ENCODE measurements at places on chromosomes 6 and 20.

GRCh38 chr20:25044660-25045342, 13.1 kb downstream of the ACSS1 start:
- DNase-seq, result no peak

DNA sequence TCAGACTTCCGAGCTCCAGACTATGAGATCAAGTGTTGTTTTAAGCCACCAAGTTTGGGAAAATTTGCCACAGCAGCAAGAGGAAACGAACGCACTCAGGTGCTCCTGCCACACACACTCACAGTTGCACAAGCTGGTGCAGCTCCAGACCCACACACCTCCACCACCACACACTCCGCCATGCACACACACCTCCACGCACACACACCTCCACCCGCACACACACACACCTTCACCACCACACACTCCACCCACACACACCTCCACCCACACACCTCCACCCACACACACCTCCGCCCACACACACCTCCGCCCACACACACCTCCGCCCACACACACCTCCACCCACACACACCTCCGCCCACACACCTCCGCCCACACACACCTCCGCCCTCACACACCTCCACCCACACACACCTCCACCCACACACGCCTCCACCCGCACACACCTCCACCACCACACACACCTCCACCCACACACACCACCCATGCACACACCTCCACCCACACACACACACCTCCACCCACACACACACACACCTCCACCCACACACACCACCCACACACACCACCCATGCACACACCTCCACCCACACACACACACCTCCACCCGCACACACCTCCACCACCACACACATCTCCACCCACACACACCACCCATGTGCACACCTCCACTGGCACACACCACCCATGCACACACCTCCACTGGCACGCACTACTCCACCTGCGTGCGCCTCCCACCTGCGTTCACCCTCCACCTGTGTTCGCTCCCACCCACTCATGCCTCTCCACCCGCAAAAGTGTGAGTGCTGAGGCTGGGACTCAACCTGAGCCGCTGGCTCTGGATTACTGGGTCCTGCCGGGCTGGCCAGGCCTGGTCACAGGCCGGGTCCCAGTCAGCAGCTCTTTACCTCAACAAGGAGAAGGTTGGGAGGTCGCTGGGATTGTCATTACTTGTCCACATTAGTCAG, 175.6 kb downstream of the BMP7 start:
- DNase-seq, result no peak

DNA sequence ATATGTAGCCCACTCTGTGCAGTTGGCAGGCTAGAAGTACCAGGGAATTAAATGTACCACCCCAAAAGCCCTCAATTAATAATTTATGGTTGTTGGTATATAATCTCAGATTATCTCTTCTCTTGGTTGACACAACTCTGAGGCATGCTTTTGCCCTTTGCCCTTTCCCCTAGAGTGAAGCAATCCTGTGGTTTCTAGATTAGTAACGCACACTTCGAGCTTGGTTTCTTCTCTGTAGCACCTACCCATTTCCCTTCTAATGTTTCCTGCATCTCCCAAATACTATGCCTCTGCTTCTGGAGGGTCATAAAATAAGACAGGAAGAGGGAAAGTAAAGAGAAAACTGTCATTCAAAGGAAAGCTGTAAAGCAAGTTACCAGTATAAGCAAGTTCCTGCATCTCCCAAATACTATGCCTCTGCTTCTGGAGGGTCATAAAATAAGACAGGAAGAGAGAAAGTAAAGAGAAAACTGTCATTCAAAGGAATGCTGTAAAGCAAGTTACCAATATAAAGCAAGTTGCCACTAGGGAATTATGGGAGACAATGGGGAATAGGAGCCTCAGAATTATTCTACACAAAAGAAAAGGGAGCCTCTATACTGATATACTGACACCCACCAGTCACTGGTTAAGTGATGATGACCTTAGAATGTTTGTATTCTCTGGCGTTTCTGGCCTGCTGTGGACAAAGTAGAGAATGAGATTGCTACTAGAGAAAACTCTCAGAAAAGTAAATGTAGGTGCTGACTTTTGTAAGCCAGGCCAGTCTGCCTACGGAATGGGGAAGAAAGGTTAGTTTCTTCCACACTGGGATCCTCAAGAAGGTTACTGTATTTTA, 862.6 kb upstream of the MAN1A1 start:
- DNase-seq, result no peak

DNA sequence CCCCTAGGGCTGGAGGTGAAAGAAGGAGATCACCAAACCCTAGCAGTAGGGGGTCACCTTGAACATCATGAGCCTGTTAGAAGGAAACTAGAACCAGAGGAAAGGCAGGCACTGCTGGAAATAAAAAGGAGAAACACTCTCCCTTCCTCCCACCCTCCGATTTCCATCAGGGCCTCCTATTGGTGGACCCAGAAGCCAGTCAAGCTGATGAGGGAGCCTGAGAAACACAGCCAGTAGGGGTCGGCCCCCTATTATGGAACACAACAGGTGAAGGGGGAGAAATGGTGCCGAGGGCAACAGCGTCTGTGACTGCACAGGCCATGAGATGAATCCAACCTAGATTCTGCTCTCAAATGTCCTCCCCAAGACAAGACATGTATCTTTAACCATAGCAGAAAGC, 156.1 kb upstream of the LRFN2 start:
- DNase-seq, result no peak

GRCh38 chr6:20873425-20874190, 339.4 kb downstream of the CDKAL1 start:
- no peak for DNase-seq

DNA sequence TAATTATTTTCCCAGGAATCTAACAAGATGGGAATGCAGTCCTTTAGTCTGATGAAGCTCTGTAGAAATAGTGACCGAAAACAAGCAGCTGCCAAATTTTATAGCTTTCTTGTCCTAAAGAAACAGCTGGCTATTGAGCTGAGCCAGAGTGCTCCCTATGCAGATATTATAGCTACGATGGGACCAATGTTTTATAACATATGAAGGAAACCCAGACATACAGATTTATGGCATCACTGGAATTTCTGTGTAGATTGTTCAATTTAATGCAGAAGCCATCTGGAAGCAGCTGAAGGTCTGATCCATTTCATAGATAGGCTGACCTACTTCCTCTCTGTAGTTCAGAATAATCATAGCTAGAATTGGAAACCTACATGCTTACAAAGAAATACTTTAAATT, 11.8 kb upstream of the SNPH start:
- DNase-seq, result no peak

DNA sequence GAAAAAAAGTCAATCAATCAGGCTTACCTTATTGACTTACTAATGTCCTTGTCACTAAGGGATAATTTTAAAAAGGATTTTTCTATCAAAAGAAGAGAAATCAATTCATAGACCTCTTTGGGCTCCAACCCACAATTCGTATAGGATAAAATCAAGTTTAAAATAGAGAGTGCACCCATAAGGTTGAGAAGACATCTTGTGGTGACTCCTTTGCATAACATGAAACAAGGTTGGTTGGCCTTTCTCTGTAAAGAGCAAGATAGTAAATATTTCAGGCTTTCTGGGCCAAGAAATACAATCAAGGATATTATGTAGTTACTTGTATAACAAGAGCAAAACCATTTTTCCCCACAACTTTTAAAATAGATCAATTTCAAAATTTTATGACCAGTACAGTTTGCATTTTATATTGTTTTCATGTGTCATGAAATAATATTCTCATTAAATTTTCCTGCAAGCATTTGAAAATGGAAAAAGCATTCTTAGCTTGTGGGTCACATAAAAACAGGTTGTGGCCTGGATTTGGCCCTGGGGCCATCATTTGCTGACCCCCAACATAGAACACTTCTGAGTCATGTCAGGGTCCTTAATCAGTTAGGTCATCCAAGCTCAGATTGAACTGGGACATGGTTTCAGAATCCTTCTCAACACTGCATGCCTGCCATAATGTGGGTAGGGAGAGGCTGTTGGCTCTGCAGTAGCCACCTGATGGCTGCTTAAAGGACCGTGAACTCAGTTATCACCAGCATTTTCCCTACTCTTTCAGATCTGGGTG, 76.7 kb downstream of the MYB start:
- no peak for DNase-seq

GRCh38 chr6:130517444-130517931, 151.7 kb downstream of the TMEM200A start:
- peak; percentile 26 for DNase-seq

DNA sequence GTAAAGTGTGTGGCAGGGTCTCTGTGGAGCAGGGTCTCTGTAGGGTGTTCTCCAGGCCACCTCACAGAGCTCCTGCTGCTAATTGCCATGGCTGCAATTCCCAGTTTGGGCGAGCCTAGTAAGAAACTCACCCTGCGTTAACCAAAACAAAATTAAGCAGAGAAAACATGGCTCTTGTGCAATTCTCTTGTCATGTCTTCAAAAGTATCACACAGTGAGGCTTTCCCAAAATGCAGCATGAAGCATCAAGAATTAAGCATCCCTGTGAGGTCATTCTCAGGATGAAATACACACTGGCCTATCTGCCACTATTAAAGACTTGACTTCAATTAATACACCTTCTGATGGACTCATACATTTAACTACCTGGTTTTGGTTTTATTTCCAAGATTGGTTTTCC, 72.8 kb downstream of the KIF13A start:
- DNase-seq, result no peak

DNA sequence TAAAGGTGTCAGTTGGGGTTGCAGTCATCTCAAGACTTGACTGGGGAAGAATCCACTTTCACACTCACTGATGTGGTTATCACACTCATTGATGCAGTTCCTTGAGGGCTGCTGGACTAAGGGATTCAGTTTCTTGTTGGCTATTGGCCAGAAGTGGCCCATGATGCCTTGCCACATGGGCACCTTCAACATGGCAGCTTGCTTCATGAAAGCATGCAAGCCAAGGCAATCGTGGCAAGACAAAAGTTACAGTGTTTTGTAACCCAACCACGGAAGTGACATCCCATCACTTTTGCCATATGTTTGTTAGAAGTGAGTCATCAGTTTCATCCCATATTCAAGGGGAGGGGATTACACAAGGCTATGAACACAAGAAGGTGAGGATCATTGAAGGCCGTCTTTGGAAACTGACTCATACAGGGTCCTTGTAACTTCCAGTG, 3.8 kb upstream of the RANBP9 start:
- no peak for DNase-seq

- DNase-seq, result no peak
Observed at GRCh38 chr6:128239146-128239545, 281.3 kb downstream of the PTPRK start.

DNA sequence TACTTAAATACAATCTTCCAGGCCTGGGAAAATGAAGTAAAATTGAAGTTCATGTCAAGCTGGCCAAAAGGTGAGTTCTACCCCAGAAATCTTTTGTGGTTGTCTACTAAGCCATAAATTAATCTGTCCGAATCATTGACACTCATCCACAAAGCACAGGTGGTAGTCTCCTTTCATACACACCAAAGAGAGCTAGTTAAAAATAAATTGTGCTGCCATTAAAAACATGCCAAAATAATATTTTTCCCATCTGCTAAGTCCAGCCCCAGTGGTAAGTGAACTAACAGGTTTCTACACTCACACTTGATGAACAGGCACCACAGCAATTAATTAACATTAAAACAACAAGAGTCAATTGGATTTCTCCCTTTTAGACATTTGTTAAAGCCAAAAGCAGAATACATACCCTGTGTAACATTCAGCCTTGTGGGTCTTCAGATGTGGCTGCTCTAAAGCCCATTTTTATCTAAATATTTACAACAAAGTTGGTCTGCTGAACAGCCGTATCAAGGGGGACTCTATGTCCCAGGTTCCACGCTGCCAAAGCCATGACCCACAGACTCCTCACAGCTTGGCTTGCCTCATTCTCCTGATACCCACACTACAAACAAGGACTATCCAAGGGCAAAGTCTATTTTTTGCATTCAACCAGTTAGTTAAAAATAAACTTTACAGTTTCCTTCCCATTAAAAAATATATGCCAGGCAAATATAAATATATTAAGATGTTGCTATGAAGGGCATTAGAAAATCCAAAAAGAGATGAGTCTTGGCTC, 490.4 kb downstream of the BMP2 start:
- no peak for DNase-seq

DNA sequence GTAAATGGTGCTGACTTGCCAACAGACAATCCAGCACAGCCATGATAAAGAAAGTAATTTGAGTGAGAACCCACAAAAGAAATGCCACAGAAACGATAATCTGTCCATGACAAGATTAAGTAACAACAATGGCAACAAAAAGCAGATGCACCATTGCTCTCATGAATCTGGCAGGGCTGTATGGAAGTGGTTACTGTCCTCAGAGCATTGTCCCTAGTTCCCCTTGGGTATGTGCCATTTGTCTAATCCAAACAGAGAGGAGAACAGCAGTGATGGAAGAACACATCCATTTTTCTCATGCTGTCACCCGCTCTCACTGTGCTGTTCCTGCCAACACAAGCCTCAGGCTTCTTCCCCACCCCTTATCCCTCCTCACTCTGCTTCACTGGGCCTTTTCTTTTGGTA, 65.8 kb downstream of the REV3L start:
- no peak for DNase-seq

- DNase-seq, result no peak
Observed at GRCh38 chr20:62429455-62430310, 2.3 kb upstream of the RBBP8NL start.

- no peak for DNase-seq
Observed at GRCh38 chr6:74690365-74690764, 515.5 kb downstream of the COL12A1 start.

DNA sequence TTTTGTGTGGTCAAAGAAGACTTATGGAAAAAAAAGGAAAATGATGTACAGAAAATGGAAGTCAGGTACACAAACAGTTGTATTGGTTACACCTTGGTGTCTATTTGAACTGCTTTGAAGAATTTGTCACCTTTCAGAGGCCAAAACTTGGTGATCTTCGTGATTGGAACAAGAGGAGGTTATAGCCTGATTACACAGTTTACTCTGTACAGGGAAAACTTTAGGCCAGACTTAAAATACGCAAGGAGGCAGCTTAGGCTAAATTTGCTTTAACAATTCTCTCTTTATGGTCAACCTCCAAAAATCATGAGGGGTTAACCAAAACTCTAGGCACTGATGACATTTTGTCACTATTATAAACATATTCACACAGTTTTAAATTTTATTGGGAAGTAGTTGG, 353.7 kb downstream of the PRKN start:
- DNase-seq, result no peak

- DNase-seq, result no peak
Observed at GRCh38 chr20:3705970-3706739, 6.2 kb downstream of the SIGLEC1 start.

All from CD4-positive, alpha-beta T cell treated with Interleukin-21 for 1 hour (primary cell).